ENCODE measurements at places on chromosomes 5 and 9. TPM values are rescaled to one million over a fixed set of nuclear protein-coding genes. Genes with fewer than 3 reads are reported as not detected.

NEURL1B gene
- 2.9 TPM for total RNA-seq

SLC6A18 gene
- not detected for total RNA-seq

MLANA gene
- not detected for total RNA-seq

FBXO38 gene
- 20.4 TPM for total RNA-seq

Data from A549 treated with ZK216348 at 1 μM for 4 hours (cell line).